ENCODE measurements at places on chromosomes 1 and 21.

- no peak for DNase-seq
These were observed 4.7 kb downstream of the SH2D5 start for GRCh38 chr1:20727746-20728316.

DNA sequence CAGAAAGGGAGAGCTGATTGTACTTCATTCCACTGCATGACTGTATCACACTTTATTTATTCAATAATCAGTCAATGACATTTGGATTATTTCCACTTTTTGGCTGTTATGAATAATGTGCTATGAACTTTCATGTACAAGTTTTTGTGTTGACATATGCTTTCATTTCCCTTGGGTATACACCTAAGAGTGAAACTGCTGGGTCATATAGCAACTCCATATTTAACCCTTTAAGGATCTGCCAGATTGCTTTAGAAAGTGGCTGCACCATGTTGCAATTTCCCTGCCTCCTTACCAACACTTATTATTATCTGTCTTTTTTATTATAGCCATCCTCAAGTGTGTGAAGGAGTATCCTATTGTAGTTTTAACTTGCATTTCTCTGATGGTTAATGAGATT, 108.8 kb upstream of the KCNK1 start:
- no peak for DNase-seq

- DNase-seq: no peak
These were observed 19.9 kb upstream of the SAMD11 start for GRCh38 chr1:903721-904271.

DNA sequence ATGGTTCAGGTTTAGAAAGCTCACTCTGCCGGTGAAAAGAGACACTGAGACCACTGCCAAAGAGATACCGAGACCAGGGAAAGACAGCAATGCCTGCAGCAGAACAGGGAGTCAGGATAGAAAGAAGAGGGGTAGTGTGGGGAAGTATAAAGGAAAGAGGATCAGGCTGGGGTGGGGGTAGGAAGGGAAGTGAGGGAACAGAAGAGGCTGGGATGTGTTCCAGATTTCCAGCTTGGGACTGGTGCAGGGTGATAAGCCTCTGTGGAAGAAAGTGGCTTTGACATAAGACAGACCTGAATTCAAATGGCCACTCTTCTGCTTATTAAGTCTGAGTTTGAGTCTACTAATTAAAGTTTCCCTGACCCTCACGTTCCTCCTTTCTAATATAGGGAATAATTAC, 105.9 kb downstream of the PIK3R3 start:
- DNase-seq: no peak

GRCh38 chr1:177170756-177171535, at the start of gene BRINP2:
BRINP2 (plus strand) TSS chr1:177170958; CDS start chr1:177229877, 58,919 bp downstream.
- peak; percentile 58 for DNase-seq

DNA sequence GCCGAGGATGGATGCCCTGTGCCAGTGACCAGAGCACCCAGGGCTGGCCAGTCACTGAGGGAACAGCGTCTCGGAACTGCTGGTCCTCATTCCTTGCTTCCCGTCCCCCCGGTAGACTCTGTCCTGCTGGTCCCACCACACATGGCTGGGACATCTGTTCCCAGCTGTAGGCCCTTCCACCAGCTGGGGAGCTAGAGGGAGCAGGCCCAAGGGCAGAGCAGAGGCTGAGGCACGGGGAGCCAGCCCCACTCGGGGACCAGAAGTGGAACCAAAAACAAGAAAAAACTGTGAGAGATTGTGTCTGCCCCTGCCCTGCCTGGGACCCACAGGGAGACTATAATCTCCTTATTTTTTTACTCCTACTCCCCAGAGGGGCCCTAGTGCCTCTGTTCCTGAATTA, 23.8 kb downstream of the ATP8B2 start:
- DNase-seq: no peak

DNA sequence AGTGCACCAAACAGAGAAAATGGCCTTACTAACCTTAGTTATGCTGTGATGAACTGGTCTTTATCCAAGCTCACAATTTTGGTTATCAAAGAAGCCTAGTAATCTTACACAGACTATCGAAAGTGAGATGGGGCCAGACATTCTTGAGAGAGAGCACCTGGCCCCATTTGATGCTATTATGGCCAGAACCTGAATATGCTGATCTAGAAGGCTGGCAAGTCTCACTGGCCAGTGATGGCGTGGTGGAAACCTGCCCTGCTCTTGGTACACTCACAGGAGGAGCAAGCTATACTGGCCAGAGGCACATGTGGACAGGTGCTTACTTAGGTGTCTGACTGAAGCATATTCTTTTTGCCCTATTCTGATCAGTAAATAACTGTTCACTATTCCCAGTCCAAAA, 357.8 kb upstream of the ZRANB2 start:
- DNase-seq: no peak

GRCh38 chr1:178417858-178418257, 78.9 kb downstream of the CLEC20A start:
- DNase-seq: peak; percentile 88

GRCh38 chr1:90718411-90719329, 1.6 kb upstream of the BARHL2 start:
- DNase-seq: peak; percentile 37

- DNase-seq: no peak
These were observed 134.6 kb upstream of the LRRC7 start for GRCh38 chr1:69433073-69433472.

DNA sequence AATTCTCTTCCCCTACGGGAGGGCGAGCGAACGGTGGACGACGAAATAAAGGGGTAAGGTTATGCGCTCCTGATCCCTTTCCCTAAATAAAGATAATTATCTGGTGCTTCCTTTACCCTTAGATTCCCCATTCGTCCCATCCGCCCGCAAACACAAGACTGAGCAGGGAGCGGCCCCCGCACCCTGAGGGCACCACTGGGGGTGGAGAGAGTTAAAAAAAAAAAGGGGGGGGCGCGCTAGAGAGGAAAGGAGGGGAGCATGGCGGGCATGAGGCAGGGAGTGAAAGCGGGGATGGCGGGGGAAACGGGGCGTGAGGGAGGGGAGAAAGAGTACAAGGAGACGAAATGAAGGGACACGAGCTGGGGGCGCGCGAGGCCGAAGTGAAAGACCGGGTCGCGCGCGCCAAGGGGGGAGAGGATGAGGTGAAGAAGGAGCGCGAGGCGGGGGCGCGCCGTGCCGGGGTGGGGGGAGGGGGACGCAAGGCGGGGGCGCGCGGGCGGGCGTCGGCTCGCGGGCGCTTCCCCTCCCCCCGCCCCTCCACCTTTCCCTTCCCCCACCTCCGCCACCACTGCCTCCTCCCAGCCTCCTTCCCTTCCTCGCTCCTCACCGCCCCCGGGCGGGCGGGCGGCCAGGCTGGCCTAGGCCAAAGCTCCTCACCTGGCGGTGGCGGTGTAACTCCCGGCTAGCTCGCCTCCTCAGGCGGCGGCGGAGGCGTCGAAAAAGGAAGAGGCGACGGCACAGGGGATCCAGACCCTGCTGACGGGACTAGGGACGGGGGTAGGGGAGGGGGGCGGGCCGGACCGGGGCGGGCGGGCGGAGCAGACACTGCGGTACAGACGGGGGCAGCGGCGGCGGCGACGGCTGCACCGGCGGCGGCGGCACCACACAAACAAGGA, 448 bp downstream of the GATAD2B start:
- peak; percentile 58 for DNase-seq

GRCh38 chr1:197024460-197024859, 42.6 kb downstream of the F13B start:
- peak; percentile 17 for DNase-seq

- no peak for DNase-seq
These were observed 5.8 kb downstream of the LRRC47 start for GRCh38 chr1:3790500-3790923.

- peak; percentile 93 for DNase-seq
These were observed 9.4 kb downstream of the EPHA2 start for GRCh38 chr1:16146279-16147155.

- DNase-seq: peak; percentile 5
These were observed 11.9 kb downstream of the LYPLAL1 start for GRCh38 chr1:219185486-219186117.

DNA sequence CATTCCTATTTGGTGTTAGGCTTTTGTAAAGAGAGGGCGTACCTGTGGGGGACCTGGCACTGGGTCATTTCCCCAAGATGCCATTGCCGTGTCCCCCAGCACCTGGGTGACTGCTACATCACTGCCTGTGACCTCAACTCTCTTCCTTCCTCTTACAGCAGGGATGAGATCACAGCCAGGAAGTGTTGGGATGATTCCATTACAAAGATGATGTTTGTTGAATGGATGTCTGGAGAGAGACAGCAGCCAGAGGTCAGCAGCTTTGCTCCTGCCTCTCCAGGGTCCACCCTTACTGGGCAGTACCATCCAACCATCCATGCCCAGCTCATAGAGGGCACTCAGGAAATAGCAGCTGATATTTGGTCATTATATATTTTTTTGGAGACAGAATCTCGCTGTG, 35.1 kb downstream of the TMEM51 start:
- peak; percentile 33 for DNase-seq

DNA sequence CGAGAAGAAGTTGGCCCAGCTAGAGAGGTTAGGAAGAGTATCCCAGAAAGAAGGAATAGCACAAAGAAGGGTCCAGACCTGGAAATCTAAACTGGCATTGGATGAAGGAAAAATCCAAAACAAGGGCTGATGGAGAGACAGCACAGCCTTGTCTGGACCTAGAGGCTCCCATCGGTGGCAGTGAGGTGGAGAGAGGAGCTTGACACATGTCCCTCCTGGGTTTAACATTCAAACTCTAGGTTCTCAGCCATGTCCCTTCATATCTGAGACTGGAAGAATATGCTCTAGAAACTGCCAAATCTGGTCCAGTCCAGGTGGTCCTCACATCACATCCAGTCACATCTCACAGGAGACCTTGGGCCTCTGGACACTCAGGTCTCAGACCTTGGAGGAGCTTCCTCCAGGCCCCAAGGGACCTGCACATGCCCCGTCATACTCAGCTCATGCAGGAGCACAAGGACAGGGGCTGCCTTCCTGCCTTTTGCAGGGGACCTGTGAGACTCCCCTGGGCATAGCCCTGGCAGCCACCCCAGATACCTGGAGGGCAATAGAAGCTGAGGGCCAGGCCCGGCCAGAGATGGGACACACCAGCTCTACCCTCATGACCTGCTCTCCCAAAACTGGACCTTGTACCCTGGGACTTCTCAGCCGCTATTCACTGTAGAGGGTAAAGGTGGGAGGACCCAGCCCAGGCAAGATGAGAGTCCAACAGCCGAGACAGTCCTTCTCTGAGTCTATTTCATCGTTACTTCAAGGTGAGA, 7.5 kb downstream of the TMEM125 start:
- DNase-seq: no peak

GRCh38 chr1:109190189-109190588, 23.5 kb upstream of the SARS1 start:
- no peak for DNase-seq

- DNase-seq: peak; percentile 94
These were observed 48.8 kb downstream of the PIK3CD start for GRCh38 chr1:9700340-9700739.
